Kidney (tissue), 22 donors: ENCODE measurements at places on chromosomes 6 and 20. TPM values are rescaled to one million over a fixed set of nuclear protein-coding genes. Genes with fewer than 3 reads are reported as not detected.

NRSN1 gene
- not detected for total RNA-seq

DYNLT1 gene
- 145 TPM for total RNA-seq

HLA-DOB gene
- total RNA-seq = 6.1 TPM

LIME1 gene
- 12.1 TPM for total RNA-seq

C6orf141 gene
- 2.2 TPM for total RNA-seq

FAM83C gene
- total RNA-seq = not detected

ZC2HC1B gene
- not detected for total RNA-seq

HMGCLL1 gene
- total RNA-seq = 0.94 TPM

CDSN gene
- 0.13 TPM for total RNA-seq

CDC5L gene
- 17.6 TPM for total RNA-seq

RSPH3 gene
- total RNA-seq = 20.2 TPM

GLYATL3 gene
- not detected for total RNA-seq

GGTLC1 gene
- total RNA-seq = not detected
